ENCODE measurements at places on chromosomes 1 and 21. TPM values are rescaled to one million over a fixed set of nuclear protein-coding genes. Genes with fewer than 3 reads are reported as not detected.

DNAJC6 gene
- 1.9 TPM for total RNA-seq

NR0B2 gene
- total RNA-seq = not detected

DNA sequence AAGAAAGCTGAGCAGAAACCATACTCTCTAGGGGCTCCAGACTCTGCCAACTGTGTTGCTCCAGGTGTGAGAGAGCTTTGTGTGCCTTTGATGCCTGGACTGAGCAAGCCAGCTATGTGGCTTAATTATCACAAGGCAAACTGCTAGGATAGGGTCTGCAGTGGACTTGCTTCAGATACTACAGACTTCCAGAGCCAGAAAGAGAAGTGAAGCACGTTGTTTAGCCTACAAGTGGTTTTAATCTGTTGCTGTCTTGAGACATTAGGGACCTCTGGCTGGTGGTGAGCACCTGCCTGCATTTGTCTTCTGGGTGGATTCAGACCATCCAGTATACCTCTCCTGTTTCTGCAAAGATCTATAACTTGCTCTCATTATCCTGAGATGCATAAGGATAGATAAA lies 353.4 kb upstream of the PLXNA2 start:
- no peak for DNase-seq

GRCh38 chr21:32135401-32136363 lies 143.2 kb downstream of the MIS18A start:
- no peak for DNase-seq

GRCh38 chr1:171740987-171741871 lies 636 bp downstream of the VAMP4 start:
- DNase-seq = no peak

GRCh38 chr1:207848234-207848633 lies 62.7 kb downstream of the CD34 start:
- no peak for DNase-seq
